ENCODE measurements at places on chromosomes 12 and 14.
A peak's percentile ranks its signal among the peaks of the same experiment; 100 is the strongest.

GRCh38 chr12:13367973-13368372 is 171.4 kb downstream of the EMP1 start:
- no peak for DNase-seq

- DNase-seq: no peak
Measured at GRCh38 chr12:79414252-79414651, 276.5 kb downstream of the PAWR start.

DNA sequence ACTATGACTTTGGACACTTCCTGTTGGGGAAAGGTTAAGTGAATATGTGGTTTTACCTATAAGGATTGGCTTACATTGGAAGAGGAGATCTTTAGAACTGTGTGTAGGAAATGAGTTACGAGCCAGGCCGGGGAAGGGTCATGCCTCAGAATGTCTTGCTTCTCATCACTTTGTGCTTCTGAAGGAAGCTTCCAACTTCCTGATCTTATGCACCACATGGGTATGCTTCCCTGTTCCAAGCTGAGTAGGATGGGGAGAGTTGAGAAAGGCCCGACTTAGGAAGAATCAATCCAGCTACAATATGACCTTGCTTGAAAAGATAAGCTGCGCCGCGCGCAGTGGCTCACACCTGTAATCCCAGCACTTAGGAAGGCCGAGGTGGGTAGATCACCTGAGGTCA is 59.9 kb downstream of the STXBP6 start:
- no peak for DNase-seq

GRCh38 chr14:91398707-91399106 is 18.9 kb downstream of the CCDC88C start:
- no peak for DNase-seq

- no peak for DNase-seq
Measured at GRCh38 chr14:23896609-23897153, 56.9 kb upstream of the DHRS4 start.

DNA sequence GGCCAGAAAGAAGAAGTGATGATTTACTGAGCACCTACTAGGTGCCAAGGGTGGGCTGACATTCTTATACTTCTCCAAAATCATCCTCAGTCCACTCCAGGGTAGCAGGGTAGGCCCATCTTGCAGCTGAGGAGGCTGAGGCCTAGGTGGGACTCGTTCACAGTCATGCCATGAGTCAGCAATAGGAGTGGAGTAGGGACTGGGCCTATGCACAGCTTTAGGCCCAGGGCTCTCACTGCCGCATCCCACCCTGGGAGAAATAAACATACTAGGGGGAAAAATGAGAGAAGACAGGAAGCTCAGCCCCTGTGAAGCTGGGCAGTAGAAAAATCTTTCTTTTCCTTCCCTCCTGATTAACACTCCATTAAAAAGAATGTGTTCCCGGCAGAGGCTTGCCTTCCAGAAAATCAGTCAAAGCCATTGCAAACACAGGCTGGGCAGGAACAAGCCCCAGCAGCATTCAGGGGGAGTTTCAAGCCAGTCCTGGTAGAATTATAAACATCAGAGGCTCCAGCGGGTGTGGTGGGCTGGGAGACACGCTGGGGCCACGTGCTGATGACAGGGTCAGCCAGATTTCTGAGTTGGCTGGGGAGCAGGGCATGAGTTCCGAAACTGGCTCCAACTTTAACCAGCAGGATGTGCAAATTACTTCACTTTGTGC is 1.8 kb downstream of the HSPB8 start:
- no peak for DNase-seq

DNA sequence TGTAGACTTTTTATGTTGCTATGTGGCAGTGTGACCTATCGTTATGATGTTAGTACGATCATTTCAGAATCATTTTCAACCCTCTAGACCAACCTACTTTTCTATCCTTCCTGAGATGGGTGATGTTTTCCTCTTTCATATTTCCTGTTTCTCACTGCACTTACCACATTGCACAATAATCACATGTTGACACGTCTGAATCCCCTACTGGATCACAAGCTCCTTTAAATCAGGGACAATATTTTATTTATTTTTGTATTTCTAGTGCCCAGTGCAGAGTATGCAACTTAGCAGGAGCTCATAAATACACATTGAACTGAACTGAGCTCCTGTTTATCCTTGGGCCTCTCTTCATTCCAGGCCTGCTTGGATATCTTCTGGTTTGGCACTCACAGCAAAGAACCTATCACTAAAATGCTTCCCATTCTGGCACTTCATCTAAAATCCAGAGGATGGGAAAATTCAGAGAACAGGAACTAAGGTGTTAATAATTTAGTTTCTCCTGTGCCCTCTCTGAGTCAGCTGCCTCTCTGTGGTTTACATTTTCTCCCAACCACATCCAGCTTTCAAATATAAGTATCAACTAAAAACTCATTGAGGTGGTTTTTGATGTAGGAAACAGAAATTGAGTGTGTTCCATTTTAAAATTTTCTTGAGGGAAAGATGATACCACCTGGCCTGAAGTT is 69.4 kb upstream of the DYRK2 start:
- no peak for DNase-seq

DNA sequence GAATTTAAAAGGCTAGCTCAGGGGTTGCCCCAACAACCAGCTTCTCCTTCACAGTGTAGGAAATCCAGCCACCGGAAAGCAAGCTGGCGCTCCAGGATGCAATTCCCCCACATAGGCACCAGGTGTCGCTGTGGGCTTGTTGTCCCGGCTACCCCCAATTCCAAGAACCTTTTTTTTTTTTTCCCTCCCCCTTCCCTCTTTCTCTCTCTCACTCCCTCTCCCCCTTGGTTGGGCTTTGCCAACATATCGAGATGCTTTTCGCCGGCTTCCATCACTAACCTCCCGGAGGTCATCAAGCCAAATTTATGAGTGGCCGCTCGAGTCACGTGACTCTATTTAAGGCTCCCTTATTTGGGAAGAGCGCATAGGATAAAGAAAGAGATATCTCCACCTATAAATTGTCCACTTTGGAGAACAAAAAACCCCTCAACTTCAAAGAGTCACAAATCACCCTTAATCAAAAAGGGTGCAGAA is at the start of gene HOXC5:
HOXC5 (plus strand) TSS at position 424 of the 474 bp plus-strand sequence. CDS start 73 bp downstream, outside the sequence.
- DNase-seq: no peak

DNA sequence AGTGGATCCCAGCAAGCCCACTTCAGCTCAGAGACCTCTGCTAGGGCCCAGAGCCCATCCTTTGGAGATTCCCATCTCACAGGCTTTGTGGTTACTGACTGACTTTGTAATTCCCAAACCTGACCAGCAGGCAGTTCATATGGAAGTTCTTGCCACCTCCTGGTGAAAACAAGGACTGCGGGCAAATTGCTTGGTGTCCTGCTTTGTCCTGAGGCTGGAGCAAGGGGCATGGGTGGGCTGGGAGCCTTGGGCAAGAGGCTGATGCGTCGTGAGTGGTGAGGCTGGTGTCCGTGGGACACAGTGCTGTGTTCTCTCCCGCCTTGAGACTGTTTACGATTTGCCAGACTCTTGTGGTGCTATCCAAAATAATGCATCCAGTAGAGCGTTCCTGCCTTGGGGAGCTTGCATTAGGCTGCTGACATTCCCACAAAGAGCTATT is 91.0 kb downstream of the LRRC74A start:
- no peak for DNase-seq

- no peak for DNase-seq
Measured at GRCh38 chr14:105852378-105853088, 326.1 kb downstream of the TMEM121 start.

DNA sequence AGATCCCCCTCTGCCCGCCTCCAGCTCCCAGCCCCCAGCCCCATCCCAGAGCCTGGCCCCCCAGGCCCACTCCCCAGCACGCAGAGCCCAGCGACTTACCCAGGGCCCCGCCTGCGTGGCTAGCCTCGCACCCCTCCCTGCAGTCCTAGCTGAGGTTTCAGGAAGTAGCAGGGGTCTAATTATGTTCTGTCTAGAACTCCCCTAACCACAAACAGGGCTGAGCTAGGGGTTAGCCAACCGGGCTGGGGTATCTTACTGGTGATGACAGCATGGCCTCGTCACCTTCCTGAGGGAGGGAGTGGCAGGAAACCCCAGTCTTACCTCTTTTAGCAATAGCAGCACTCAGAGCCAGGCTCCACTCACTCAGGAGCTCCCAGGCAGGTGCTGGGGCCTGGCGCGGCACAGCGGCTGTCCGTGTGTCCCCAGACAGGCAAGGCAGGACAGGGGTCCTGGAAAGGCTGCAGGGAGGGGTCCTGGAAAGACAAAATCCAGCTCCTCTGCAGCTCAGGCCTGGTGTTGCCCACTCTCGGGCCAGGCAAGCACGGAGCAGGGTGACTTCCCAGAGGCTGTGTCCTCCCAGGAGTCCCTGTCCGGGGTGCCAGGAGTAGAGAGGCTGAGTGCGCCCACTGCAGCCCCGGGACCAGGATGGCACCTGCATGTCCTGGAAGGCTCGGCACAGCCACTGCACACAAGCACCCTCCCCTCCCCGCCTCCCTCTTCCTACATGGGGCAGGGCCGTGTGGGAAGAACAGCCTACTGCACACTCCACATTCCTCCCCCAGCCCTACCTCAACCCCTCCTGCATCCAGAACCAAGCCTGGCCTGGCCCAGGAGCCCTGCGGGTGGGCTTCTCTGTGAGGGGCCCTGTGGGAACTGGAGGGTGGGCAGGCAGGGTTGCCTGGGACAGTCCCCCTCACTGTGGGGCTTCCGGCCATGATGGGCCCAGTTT is at the start of gene GPR132:
GPR132 (minus strand) TSS at position 151 of the 949 bp plus-strand sequence. CDS start 10,010 bp downstream, outside the sequence.
- peak; percentile 65 for DNase-seq

DNA sequence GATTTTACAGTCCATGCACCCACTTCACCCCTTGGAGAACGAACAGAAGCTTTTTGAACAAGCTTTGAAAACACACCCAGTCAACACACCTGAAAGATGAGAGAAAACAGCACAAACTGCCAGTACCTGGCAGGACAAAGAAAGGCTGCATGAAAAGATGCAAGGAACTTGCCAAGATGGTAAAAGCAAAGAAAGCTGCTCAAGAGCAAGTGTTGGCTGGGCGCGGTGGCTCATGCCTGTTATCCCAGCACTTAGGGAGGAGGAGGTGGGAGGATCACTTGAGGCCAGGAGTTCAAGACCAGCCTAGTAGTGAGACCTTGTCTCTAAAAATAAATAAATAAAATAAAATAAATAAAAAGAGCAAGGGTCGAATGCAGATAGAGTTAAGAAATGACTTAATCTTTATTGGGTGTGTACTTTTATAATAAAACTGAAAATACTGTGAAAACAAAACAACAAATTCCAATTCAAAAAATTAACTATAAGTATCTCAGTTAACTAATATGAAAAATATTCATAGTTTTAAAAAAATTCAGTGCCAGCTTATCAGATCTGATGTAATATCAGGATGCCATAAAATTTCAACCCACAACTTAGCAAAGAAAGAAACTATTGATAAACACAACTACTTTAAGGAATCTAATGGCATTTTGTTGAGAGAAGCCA is 59.2 kb downstream of the HECTD4 start:
- no peak for DNase-seq

GRCh38 chr12:63928305-63928704 is 83.8 kb downstream of the SRGAP1 start:
- DNase-seq: no peak

- DNase-seq: no peak
Measured at GRCh38 chr12:118033902-118034301, 17.4 kb downstream of the RFC5 start.

- no peak for DNase-seq
Measured at GRCh38 chr12:52631264-52631663, 12.9 kb upstream of the KRT73 start.

DNA sequence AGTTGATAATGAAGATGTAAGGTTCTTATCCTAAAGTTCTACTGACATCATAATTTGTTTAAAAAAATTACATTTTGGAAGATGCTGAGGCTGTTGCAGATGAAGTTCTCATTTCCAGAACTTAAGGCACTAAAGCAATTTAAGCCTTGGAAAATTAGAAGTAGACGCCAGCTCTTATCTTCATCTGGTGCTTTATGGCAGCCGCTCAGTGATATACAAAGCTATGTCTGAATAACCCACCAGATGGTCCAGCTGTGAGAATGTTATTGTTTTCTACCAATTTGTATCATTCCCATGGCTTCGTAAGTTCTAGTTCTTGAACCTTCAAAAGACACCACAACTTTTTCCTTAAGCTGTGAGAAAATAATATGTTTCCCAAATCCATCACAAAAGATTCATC is 212.1 kb upstream of the ARID2 start:
- DNase-seq: no peak

DNA sequence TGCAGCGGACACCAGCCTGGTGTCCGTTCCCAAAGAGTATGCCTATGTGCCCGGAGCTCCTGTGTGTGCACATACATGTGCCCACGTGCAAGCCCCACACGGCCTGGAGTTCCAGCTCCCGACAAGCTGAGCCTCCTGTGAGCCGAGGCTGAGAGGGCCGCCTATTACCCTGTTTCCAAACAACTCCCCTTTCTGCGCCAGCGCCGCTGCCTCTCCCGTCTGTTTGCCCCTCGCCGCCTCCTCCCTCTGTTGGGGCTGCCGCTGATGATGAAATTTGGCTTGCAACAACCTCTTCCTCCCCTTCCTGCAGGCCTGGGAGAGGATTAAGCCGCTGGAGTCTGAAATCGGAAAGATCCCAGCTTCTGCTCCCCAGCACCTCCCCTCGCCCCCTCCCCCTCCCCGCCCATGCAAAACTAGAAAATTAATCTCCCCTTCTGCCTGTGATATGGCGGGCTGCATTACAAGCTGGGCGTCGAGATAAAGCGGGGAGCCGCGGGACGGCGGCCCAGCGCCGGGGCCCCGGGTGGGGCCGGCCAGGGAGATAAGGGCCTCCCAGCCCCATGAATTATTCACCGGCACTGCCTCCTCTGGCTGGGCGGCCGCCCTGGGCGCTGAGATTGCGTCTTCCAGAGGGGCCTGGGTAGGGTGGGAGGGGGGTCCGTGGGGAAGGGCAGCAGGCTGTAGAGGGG is 6.8 kb upstream of the ASIC1 start:
- DNase-seq: no peak

DNA sequence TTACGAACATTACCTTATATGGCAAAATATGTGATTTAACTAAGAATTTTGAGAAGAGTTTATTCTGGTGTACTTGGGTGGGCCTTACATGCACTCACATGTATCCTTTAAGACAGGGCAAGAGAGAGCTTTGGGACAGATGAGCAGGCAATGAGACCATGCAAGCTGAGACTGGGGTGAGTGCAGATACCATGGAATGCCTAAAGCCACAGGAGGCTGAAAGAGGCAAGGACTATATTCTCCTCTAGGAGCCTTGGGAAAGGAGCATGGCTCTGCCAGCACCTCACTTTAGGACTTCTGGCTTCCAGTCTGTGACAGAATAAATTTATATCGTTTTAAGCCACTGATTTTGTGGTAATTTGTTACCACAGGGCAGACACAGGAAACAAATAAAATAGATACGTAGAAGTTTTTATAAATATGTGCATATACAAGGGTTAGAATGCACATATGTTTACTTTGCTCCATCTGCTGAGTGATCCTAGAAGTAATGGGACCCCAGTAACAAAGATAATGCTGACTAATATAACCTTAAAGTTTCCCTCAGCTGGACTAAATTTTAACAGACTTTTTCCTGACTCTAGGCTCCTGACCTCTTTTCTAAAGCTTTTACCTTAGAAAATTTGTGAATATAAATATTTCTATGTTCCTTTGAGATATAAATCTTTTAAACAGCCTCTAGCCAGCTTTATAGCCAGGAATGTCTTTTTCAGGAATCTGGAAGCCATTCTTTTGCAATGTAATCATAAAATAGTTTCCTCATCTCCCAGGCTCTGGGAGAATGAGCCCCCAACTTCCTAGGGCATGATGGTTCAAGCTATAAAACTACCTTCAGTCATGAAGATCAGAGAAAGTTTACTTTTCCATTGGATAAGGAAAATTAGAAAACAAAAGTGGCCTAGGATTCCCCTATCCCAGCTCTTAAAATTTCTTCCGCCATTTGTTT is 216.8 kb downstream of the PPFIA2 start:
- DNase-seq: no peak
